ENCODE measurements at places on chromosomes 11 and 22.

- no peak for DNase-seq
Observed at GRCh38 chr11:81792416-81792815, 941.2 kb downstream of the FAM181B start.

GRCh38 chr11:2096919-2097301 is 42.3 kb downstream of the IGF2 start:
- DNase-seq: no peak

GRCh38 chr11:119830400-119830799 is 101.4 kb upstream of the NECTIN1 start:
- no peak for DNase-seq

DNA sequence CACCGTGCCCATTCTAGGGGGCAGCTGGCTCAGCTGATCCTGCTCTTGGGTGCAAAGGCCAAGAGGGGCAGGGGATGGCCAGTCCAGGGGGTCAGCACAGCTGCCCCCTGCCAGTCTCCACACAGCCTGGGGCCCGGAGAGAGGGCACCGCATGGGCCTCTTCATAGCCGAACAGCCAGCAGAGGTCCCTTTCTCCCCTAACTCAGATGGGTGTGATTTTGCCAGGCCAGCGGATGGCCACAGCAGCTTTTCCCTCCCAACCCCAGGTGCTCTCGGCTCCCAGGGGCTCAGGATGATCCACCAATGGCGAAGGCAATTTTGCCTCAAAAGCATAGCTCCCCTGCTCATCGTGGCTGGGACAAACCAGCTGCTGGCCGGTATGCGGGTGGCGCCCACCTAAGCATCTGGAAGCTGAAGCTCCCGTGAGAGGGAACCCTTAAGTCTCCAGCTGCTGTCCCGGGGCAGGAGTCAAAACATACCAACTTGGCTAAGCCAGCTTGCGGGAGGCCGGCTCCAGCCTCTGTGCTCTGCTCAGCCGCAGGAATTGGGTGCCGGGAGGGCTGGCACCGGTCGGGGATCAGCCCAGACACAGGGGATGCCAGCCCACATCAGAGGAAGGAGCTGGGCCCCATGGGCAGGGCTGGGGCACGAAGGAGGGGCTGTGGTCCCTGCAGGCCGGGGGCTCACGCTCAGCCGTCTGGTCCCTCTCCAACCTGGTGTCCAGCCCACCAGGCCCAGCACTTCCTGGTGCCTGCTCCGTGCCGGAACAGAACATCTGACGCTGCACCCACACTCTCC is 30.5 kb upstream of the GNB1L start:
- DNase-seq: peak; percentile 53

GRCh38 chr11:92531065-92531739 is 306.6 kb downstream of the FAT3 start:
- DNase-seq: no peak

GRCh38 chr22:48705917-48706605 is 1121.6 kb downstream of the BRD1 start:
- no peak for DNase-seq

- no peak for DNase-seq
Observed at GRCh38 chr11:107545101-107545514, 20.4 kb downstream of the ALKBH8 start.

- DNase-seq: no peak
Observed at GRCh38 chr22:25090225-25090890, 109.3 kb upstream of the CRYBB3 start.

GRCh38 chr11:43976863-43977262 is 34.4 kb downstream of the C11orf96 start:
- no peak for DNase-seq

- DNase-seq: no peak
Observed at GRCh38 chr22:32475468-32476010, 928 bp downstream of the FBXO7 start.

Measured in naive thymus-derived CD8-positive, alpha-beta T cell (primary cell).